ENCODE measurements at places on chromosomes 2 and 18. TPM values are rescaled to one million over a fixed set of nuclear protein-coding genes. Genes with fewer than 3 reads are reported as not detected.

Gene SERPINB10
- total RNA-seq = not detected

DNA sequence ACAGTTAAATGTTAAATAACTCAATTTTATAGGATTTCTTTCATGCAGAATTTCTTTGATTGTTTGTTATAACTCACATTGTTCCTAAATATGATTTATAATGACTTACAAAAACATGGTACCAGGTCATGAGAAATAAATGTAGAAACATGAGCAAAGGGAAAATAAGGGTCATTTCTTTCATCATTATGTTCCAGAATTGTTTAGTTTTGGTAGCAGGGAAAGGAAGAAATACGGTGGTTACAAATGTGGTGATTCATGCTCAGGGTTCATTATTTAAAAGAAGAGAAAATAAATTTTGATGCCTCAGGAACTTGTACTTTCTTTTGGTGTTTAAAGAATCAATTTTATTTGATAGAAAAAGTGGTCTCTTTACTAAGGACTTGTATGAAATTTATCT lies 4.4 kb downstream of the LYPD6B start:
- no peak for DNase-seq

- peak; percentile 62 for DNase-seq
These were observed 14.1 kb upstream of the PMAIP1 start for GRCh38 chr18:59885579-59886163.

DNA sequence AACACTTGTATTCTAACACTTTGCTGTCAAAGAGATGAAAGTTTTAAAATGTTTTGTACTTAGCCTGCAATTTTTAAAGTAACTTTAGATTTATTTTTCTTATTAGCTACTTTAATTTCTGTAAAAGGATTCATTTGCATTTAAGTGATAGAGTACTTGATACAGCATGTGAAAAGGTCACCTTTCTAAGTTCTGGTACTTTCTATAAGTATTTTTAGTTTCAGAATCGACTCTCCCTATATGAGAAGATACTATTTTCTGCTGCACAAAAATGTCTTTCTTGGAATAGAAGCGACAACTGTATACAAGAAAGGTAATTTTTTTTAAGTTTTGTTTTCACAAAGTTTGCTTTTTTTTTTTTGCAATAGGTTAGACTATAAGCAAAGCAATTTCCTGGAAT lies 72.9 kb downstream of the METTL8 start:
- DNase-seq = no peak

DNA sequence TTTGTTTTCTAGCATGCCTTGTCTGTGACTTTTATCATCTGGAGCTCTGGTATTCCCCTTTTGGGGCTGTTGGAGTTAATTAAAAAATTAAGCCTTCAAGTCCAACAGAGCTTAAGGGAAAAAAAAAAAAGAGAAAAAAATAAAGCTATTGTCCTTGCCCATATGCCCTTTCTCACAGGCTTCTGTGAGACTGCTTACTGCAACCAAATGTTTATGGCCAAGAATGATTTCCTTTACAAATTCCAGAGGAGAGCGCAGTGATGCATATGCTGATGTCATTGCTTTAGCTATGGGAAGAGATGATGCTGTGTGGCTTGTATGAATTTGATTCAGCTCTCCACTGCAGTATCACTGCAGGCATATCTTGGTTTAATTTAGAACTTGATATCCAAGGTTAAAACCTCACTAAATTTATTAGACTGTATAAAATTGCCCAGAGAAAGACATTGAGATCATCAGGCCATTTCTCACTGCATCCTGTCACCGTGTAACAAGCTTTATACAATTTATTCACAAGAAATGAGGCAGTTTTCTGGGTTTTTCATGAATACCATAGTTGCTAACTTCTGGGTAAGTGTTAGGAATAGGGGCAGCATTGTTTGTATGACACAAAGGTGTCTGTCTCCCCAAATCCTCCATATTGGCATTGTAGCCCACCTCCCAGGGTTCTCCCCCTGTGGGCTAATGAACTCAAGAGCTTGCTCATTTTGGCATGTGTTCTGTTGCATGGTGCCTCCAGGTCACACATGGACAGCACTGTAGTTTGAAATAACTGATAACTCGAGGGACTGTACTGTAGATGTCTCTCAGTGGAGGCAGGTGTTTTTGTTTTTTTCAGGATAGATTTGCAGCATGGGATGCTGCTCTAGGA lies 85.0 kb downstream of the TANC1 start:
- DNase-seq = no peak

All from OCI-LY7 (cell line).